HEK293T (cell line): ENCODE measurements at places on chromosomes 16 and 17.

GRCh38 chr17:7222972-7223292 lies 3.2 kb downstream of the ACADVL start:
- DNase-seq, result no peak

- DNase-seq, result no peak
Measured at GRCh38 chr17:7825206-7825990, 8.6 kb upstream of the KDM6B start.

GRCh38 chr16:78574571-78574970 lies 475.1 kb downstream of the WWOX start:
- DNase-seq, result no peak

DNA sequence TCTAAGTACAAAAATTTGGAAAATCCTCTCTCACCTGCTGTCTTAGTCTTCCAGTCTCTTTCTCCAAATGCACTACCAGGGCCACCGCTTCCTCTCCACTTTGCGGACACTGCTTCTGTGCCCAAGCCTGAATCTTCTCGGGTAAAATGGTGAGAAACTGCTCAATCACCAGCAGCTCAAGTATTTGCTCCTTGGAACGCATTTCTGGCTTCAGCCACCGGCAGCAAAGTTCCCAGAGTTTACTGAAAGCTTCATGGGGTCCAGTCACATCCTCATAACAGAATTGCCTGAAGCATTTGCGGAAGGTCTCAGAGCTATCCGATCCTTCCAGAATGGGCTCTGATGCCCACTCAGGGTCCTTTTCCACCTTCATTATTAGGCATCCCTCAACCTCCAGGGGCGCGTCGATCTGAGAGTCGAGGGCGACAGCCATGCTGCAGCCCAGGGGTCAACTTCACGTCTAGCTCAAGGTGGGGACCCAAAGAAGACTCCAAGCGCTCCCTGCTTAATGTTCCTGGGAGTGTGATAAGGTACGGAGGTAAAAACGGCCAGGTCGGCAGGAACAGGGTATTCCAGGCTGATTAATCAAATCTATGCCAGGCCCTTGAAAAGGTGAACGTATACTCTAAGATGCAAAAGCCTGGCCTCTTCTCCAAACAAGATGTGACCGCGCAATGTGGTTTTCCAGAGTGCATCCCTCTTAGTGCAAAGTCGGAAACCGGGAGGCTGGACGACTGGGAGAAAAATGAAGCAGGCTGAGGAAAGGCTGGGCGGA lies 763 bp downstream of the ZKSCAN2 start:
- DNase-seq, result peak; percentile 26

GRCh38 chr17:48444516-48445247 lies 14.7 kb upstream of the SKAP1 start:
- DNase-seq, result no peak
